ENCODE measurements at places on chromosomes 2 and 18.

DNA sequence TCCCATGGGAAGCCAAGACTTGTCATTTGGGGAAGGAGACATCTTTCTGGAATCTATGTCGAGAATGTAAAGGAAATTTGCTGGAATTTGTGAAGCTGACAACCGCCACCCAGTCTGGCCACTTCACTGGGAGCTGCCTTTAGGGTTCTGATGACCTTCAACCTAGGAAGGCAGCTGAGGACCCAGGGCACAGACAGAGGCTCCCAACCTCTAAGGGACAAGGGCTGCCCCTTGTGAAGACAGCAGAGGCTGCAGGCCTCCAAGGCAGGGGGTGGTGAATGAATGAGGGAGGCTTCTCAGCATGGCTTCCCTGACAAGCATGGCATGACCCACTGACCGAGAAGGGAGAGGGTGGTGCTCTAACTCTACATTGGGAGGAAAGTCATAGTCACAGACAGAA lies 128.9 kb upstream of the ASB18 start:
- no peak for DNase-seq

- no peak for DNase-seq
Measured at GRCh38 chr2:145655165-145655765, 1135.3 kb upstream of the ZEB2 start.

- no peak for DNase-seq
Measured at GRCh38 chr2:30923623-30924022, 116.4 kb upstream of the CAPN13 start.

- DNase-seq: no peak
Measured at GRCh38 chr2:188580738-188581137, 289.1 kb downstream of the GULP1 start.

- peak; percentile 51 for DNase-seq
Measured at GRCh38 chr2:105775809-105776559, 31.3 kb downstream of the NCK2 start.
